ENCODE measurements at places on chromosomes 11 and 22.
A peak's percentile ranks its signal among the peaks of the same experiment; 100 is the strongest.

GRCh38 chr22:19984851-19985811 lies 31.5 kb downstream of the ARVCF start:
- no peak overlapping the region for H3K27ac ChIP-seq
- H3K4me1 ChIP-seq, result peaks cover 11% of the 10 kb centered on the region
- H3K27me3 ChIP-seq, result no peaks in the 10 kb centered on the region
- DNase-seq, result no peak
- H3K36me3 ChIP-seq, result no peaks in the 10 kb centered on the region

DNA sequence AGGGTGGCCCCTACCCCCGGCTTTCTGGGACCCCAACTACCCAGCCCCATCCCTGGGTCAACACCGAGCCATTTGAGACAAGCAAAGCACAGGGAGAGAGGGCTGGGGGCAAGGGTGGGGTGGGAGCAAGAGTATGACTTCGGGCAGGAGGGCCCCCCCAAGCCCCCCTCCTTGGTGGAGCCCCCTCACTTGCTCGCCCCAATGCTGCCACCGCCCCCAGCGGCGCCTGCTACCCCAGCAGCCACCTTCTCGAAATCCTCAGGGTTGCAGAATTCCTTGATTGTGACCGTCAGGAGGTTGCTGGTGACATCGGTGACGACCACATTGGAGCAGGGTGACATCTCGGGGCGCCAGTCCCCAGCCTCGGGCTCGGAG lies 6.0 kb downstream of the CBX6 start:
- H3K4me1 ChIP-seq, result peaks cover 27% of the 10 kb centered on the region
- no peak overlapping the region for H3K27ac ChIP-seq
- no peak overlapping the region for H3K4me3 ChIP-seq
- H3K36me3 ChIP-seq, result peaks cover 19% of the 10 kb centered on the region

- no peak overlapping the region for H3K27ac ChIP-seq
- H3K27me3 ChIP-seq, result no peaks in the 10 kb centered on the region
- H3K4me1 ChIP-seq, result no peaks in the 10 kb centered on the region
- peaks cover 22% of the 10 kb centered on the region for H3K36me3 ChIP-seq
- DNase-seq, result no peak
These were observed 14.6 kb upstream of the BAIAP2L2 start for GRCh38 chr22:38125038-38125610.

- H3K4me1 ChIP-seq, result no peaks in the 10 kb centered on the region
- H3K4me3 ChIP-seq, result no peak overlapping the region
- no peaks in the 10 kb centered on the region for H3K36me3 ChIP-seq
- H3K27me3 ChIP-seq, result peaks cover 4% of the 10 kb centered on the region
- DNase-seq, result peak; percentile 72
These were observed 12.1 kb downstream of the PLAAT5 start for GRCh38 chr11:63478896-63479295.

DNA sequence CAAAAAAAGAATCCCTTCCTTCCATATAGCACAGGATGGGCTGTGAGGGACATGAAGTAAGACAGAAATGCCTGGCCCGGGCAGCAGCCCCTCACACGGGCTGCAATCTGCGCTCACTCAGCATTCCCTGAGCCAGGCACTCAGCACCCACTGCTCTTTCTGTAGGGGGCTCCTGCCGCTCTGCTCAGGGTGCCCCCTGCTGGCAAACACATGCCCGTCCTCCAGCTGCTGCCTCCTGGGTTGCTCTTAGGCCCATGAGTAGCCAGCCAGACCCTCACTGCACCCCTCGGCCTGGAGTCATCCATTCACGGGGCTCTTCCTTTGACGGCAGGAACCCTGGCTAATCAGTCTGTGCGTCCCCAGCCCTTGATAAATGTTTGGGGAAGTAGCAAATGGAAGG lies 6.9 kb downstream of the MCAT start:
- peaks cover 31% of the 10 kb centered on the region for H3K36me3 ChIP-seq
- no peak overlapping the region for H3K27ac ChIP-seq
- H3K4me3 ChIP-seq, result no peak overlapping the region
- no peaks in the 10 kb centered on the region for H3K4me1 ChIP-seq
- no peaks in the 10 kb centered on the region for H3K27me3 ChIP-seq

GRCh38 chr11:71433648-71434450 lies 14.3 kb downstream of the DHCR7 start:
- H3K36me3 ChIP-seq, result peaks cover 6% of the 10 kb centered on the region
- no peak overlapping the region for H3K27ac ChIP-seq
- no peak overlapping the region for H3K4me3 ChIP-seq
- DNase-seq, result no peak

DNA sequence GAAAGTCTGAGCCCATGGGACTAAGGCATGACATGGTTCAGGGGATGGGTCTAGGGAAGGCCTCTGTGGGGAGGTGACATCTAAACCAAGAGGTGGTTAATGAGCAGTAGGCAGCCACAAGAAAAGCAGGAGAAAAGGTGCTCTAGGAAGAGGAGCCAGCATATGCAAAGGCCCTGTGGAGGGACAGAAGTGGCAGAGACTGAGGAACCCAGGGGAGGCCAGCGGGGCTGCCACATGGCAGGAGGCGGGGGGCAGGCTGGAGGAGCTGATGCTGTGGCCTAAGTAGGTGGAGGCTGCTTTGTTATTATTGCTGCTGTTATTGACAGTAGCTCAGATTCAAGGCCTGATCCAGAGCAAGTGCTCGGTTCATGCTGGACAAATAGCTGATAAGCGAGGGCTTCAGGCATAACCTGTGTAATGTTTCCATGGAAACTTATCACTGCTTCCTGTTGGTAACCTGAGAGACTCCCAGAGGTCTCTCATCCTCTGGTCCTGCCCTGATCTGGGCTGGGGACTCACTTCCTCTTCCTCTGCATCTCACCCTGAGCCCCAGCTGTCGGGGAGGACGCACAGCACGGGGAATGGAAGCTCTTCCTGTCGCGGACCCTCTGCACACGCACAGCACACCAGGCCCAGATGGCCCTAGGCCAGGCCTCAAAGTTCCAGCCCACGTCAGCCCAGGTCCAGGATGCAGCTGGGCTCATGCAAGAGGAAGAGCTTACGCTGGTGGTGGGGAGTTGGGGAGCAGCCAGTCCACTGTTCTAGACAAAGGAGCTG lies 75.2 kb upstream of the TP53I11 start:
- no peaks in the 10 kb centered on the region for H3K27me3 ChIP-seq
- H3K4me1 ChIP-seq, result peaks cover 4% of the 10 kb centered on the region
- no peak overlapping the region for H3K4me3 ChIP-seq
- no peak overlapping the region for H3K27ac ChIP-seq
- DNase-seq, result no peak

GRCh38 chr11:74681686-74682651 lies 49.3 kb downstream of the CHRDL2 start:
- peaks cover 7% of the 10 kb centered on the region for H3K4me1 ChIP-seq
- peaks cover 7% of the 10 kb centered on the region for H3K27me3 ChIP-seq
- no peak for DNase-seq
- H3K4me3 ChIP-seq, result no peak overlapping the region
- no peaks in the 10 kb centered on the region for H3K36me3 ChIP-seq

- H3K4me3 ChIP-seq, result no peak overlapping the region
- no peak overlapping the region for H3K27ac ChIP-seq
- no peaks in the 10 kb centered on the region for H3K36me3 ChIP-seq
- no peaks in the 10 kb centered on the region for H3K27me3 ChIP-seq
- no peak for DNase-seq
These were observed 31.1 kb upstream of the PRSS23 start for GRCh38 chr11:86769219-86769618.

DNA sequence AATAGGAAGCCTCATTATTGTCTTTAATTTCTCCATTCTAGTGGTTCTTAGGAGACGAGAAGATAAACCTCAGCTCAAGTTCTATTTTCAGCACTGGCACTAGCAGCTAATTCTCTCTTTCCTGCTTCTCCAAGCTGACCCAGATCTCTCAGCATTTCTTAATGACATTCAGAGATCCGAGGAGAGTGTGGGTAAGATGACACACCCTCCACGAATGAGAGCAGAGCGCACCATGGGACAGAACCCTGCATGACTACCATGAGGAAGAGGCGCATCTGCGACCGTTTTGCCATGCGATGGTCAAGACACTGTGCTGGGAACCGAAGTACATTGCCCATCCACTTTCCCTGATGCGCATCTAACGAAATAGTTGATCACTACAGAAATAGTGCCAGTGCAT lies 241.8 kb downstream of the LARGE1 start:
- H3K27me3 ChIP-seq, result no peaks in the 10 kb centered on the region
- no peak overlapping the region for H3K27ac ChIP-seq
- H3K4me3 ChIP-seq, result no peak overlapping the region
- no peaks in the 10 kb centered on the region for H3K36me3 ChIP-seq
- no peaks in the 10 kb centered on the region for H3K4me1 ChIP-seq

- H3K27me3 ChIP-seq, result no peaks in the 10 kb centered on the region
- no peak overlapping the region for H3K4me3 ChIP-seq
- H3K27ac ChIP-seq, result no peak overlapping the region
- no peak for DNase-seq
- H3K36me3 ChIP-seq, result no peaks in the 10 kb centered on the region
These were observed 10.1 kb upstream of the PDGFB start for GRCh38 chr22:39254789-39255298.

GRCh38 chr11:75626889-75627529 lies 41.8 kb downstream of the MAP6 start:
- no peak overlapping the region for H3K27ac ChIP-seq
- no peak overlapping the region for H3K4me3 ChIP-seq
- H3K36me3 ChIP-seq, result no peaks in the 10 kb centered on the region
- H3K27me3 ChIP-seq, result peaks cover 15% of the 10 kb centered on the region
- DNase-seq, result no peak

GRCh38 chr11:130179396-130180306 lies 20.1 kb downstream of the ST14 start:
- H3K27ac ChIP-seq, result no peak overlapping the region
- H3K4me3 ChIP-seq, result no peak overlapping the region
- no peaks in the 10 kb centered on the region for H3K4me1 ChIP-seq
- DNase-seq, result no peak

- H3K4me1 ChIP-seq, result no peaks in the 10 kb centered on the region
- H3K36me3 ChIP-seq, result no peaks in the 10 kb centered on the region
- H3K27me3 ChIP-seq, result no peaks in the 10 kb centered on the region
These were observed 9.7 kb downstream of the ZMAT5 start for GRCh38 chr22:29757096-29757495.

All from CD4-positive, CD25-positive, alpha-beta regulatory T cell (primary cell).